Left colon (tissue), 2 donors: ENCODE measurements at places on chromosomes 7 and 10. TPM values are rescaled to one million over a fixed set of nuclear protein-coding genes. Genes with fewer than 3 reads are reported as not detected.

Gene HHEX
- total RNA-seq, result 2.5 TPM

Gene SYT15B
- 0.15 TPM for total RNA-seq

Gene MSS51
- 1.5 TPM for total RNA-seq

Gene JAKMIP3
- 0.14 TPM for total RNA-seq

Gene GLI3
- total RNA-seq, result 8.2 TPM

- DNase-seq, result no peak
Observed at GRCh38 chr7:27917774-27918314, 177.9 kb downstream of the TAX1BP1 start.

DNA sequence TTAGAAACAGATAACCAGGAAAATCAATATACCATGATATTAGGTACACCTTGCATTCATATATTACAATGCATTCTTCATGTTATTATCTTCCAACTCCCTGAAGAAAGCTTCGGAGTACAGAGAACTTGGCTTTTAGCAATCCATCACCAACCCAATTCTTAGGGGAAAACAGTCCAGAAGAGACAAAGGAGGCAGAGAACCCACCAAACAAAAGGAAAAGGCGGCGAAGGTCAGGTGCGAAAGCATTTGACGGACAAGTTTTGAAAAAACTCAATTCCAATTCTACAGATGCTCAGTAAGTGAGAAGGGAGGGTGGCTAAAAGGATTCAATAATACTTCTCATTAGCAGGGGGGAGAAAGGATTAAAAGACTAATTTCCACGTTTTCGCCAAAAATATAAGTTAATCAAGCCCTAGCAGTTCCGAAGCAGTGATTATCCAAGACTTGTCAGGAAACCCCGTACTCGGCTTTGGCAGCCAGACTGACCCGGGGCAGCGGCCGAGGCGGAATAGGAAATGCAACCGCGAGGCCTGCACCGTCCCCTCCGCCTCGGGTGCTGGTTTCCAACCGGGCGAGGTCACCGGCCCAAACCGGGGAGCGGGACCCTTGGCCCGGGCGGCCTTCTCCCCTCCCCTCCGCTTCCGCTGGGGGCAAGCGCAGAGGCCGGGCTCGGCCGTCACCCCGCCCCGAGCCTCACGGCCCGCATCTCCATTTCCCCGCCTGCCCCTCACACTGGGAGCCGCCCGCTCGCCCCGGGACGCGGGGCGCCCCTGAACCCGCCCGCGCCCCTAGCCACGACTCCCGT, 747 bp downstream of the GDI2 start:
- peak; percentile 67 for DNase-seq

GRCh38 chr10:93703066-93703465, 674 bp upstream of the FRA10AC1 start:
- no peak for DNase-seq

DNA sequence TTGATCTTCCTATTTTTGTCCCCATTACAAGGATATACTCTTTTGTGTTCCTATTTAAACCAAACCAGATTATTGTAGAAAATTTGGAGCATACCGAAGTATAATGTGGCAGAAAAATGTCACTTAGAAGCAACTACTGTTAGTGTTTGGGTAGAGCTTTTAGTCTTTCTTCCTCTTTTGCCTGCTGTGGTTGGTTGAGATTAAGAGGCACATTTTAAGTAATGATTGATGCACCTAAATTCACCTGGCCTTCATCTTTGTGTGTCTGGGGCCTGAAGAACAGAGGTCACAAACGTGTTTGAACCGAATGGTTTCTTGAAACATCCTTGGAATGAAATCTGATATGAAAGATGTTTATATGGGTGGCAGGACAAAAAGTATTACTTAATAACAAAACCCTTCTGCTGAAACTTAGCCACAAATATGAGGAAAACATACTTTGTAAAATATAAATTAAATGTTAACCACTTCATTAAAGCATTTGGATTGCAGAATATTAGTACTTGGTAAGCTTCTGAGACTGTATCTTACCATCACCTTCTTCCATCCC, 2.6 kb downstream of the BPGM start:
- no peak for DNase-seq

- DNase-seq, result no peak
Observed at GRCh38 chr7:21184942-21185652, 242.8 kb upstream of the SP4 start.

DNA sequence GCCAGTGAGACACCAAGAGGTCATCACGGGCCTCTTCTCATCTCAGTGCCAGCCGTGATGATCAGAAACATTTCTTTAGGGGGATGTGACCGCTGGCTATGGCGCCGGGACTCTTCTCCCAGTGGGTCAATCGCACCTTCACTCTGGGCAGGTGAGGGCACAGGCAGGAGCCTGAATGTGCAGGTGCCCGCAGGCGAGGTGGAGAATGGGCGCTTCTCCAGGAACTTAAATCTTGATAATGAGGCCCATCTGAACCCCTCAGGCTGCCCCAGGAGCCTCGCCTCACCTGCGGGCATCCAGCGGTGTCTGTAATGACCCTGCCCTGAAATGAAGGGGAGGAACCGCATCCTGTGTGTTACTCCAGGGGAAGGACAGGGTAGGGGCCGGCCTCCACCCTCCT, 204.7 kb downstream of the ADARB2 start:
- DNase-seq, result no peak

- no peak for DNase-seq
Observed at GRCh38 chr10:130362308-130362761, 226.1 kb downstream of the GLRX3 start.

DNA sequence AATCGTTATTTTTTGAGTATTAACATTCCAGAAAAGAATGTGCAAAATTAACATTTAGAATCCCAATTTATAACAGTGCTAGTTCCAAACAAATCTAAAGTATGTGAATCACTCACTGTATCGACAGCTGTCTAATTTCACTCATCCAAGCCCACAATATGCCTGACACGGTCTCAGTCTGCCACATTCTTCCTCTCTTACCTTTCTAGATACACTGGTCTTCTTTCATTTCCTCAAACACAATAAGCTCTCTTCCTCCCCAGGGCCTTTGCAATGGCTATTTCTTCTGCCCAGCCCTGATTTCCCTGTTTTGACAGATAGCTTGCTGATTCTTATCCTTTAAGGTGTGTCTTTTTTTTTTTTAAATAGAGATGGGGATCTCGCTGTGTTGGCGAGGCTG, 48.8 kb downstream of the UBE2H start:
- DNase-seq, result no peak

GRCh38 chr10:100506596-100507356, 12.9 kb downstream of the SEC31B start:
- DNase-seq, result no peak
